Epithelial cell of proximal tubule (primary cell): ENCODE measurements at places on chromosomes 16 and 17.

DNA sequence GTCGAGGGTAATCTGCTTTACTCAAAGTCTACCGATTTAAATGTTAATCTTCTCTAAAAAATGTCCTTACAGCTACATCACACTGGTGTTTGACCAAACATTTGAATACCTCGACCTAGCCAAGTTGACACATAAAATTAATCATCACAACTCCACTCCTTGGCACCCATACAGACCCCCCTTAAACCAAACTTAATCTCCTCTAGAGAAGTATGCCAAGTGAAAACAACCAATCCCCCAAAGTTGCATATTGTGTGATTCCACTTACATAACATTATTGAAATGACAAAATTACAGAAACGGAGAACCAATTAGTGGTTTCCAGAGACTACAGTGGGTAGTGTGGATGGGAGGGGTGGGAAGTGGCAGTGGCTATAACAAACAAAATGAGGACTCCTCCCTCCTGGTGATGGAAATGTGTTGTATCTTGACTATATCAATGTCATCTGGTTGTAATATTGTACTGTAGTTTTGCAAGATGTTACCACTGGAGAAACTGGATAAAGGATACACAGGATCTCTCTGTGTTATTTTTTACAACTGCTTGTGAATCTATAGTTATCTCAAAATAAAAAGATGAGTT, 39.4 kb downstream of the CAPNS2 start:
- DNase-seq = no peak

DNA sequence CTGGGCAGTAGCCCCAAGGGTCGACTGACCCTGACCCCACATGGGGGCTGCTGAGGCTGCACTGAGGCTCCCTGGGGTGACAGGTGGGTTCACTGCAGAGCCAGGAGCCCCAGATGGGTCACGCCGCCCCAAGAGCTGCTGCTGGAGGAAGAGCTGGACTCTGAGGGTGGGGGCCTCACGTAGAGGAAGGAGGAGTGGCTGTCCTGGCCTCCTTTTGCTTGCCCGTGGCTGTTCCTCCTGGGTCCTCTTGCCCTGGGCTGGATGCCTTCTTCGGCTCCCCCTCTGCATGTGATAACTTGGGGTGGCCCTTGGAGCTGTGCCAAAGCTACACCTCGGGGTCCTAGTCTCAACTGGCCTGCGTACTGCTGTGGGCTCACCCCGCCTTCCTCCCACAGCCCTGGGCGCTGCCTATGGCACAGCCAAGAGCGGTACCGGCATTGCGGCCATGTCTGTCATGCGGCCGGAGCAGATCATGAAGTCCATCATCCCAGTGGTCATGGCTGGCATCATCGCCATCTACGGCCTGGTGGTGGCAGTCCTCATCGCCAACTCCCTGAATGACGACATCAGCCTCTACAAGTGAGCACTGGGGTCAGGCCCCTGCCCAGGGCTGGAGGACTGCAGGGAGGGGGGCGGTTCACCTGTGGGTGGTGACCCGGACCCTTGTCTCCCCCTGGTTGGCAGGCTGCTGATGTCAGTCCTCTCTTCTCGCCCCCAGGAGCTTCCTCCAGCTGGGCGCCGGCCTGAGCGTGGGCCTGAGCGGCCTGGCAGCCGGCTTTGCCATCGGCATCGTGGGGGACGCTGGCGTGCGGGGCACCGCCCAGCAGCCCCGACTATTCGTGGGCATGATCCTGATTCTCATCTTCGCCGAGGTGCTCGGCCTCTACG, 1.1 kb upstream of the AMDHD2 start:
- no peak for DNase-seq

GRCh38 chr16:90047714-90048346, 28.6 kb upstream of the DBNDD1 start:
- DNase-seq = no peak

DNA sequence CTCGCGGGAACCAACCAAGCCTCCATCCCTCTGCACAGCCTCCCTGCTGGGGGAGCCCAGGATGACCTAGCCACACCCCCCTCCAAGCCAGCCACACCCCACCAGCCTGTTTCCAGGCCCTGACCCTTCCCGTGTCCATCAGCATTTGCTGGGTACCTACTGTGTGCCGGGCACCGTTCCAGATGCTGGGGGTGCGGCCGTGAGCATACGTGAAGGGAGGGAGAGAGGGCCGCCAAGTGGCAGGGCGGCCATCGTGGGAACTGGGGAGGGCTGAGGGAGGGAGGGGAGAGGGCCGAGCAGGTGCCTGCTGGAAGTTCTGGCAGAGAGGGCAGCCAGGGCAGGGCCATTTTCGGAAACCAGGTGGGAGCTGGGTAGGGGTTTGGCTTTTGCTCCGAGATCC, 23.1 kb downstream of the ZFPM1 start:
- no peak for DNase-seq

DNA sequence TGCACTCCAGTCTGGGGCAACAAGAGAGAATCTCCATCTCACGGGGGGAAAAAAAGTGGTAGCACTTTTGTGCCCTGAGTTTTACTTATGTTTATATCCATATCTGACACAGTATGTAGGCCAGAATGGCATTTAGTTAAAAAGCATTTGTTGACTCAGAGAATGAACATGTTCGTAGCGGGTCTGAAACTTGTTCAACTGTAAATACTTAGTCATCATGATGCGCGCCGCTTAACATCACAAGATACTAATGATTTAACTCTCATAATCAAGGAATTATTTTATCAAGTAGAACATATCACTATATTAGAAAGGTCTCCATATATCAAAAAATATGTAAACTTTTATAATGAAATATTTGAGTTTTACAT, 55.3 kb upstream of the ITGA2B start:
- peak; percentile 79 for DNase-seq

GRCh38 chr17:60173304-60173819, 23.6 kb downstream of the CA4 start:
- DNase-seq = peak; percentile 51

DNA sequence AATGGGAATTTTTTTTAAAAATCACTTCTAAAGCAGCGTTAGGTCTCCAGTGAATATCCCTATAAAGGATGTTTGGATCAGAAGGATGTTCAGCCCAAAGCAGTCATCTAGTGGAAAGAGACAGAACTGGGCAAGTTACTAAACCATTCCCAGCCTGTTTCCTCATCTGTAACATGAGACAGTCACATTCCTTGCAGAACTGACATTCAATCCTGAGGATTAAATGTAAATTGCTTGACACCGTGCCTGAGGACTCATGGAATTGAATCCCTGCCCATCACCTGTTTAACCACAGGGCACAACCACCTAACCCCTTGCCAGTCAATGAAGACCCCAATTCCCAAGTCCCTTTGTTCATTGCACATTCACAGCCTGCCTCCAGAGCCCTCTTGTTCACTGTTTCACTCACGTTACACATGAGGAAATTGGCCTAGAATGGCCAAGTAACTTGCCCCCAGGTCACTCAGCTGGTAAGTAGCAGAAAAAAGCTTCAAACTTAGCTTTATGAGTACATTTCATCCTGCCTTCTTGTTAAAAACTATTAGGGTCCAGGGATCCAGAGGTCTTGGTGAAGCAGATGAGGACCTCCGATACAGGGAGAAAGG, 1.4 kb downstream of the CMTM2 start:
- DNase-seq = peak; percentile 52
